ENCODE measurements at places on chromosomes 5 and 9.

DNA sequence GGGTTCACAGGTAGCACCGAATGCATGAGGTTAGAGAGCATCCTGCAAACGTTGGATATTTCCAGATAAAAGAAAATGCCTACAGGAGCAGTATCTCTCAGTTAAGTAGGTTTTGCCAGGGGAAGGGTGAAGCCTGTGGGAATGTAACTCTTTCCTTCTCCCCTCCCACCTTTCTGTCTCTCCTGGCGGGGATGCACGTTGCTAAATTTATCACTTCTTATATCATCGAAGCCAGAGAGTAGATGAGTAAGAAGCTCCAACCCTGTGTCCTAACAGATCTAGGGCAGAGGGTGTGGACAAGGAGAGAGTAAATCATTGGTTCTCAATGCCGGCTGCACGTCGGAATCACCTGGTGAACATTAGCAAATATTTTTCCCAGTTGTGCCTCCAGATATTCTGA, 457.5 kb downstream of the ENC1 start:
- no peak for DNase-seq

DNA sequence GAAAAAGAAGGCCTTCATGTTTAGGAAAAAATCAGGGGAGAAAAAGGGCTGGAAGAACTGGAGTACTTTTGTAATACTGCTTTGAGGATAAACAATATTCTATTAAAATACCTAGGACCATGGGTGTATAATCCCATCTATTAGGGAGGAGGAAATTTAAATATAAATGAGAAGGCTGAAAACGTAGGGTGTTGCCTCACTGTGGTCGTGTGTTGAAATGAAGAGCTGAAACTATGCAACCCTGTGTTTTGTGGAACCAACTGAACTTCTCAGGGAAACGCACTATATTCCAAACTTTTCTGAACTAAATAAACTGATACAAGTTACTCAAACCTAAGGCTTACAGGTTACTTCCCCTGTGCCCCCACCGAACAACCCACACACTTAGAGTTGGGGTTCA, 4.5 kb upstream of the CNTLN start:
- no peak for DNase-seq

DNA sequence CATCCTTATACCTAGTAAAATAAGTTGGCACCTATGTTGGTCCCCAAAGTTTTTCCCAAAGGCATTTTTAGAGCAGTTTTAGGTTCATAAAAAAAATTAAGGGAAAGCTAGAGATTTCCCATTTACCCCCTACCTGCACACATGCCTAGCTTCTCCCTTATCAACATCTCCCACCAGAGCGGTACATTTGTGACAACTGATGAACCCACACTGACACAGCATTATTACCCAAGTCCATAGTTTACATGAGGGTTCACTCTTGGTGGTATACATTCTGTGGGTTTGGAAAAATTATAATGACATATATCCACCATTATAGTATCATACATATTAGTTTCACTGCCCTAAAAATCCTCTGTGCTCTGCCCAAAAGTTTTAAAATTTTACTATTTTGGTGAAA, 12.0 kb downstream of the RAD1 start:
- DNase-seq: no peak

GRCh38 chr9:69171049-69171448, 3.0 kb upstream of the TJP2 start:
- no peak for DNase-seq

Measured in HL-60 (cell line).